Muscle of leg (tissue), 16 donors: ENCODE measurements at places on chromosomes 7 and 10. TPM values are rescaled to one million over a fixed set of nuclear protein-coding genes. Genes with fewer than 3 reads are reported as not detected.
A peak's percentile ranks its signal among the peaks of the same experiment; 100 is the strongest.

DNA sequence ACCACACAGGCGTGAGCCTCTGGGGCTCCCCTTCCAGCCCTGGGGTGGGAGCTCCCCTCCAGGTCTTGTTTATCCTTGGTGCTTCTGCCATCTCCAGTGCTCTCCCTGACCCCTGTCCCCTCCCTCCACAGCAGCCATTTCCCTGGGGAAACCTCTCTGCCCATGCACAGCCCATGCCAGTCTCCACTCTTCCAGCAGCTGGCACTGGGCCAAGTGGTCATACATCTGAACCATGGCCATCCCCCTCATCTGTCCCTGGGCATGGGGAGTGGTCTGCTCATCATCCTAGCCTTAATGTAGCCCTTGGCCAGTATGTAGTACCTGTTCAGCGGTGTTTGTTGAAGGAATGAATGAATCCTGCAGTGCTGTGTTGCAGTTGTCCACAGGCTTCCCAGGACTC, 172.4 kb upstream of the ZNF32 start:
- H3K4me3 ChIP-seq = no peak overlapping the region
- DNase-seq = no peak
- H3K27ac ChIP-seq = no peak overlapping the region
- no peaks in the 10 kb centered on the region for H3K27me3 ChIP-seq
- peaks cover 19% of the 10 kb centered on the region for H3K4me1 ChIP-seq
- H3K36me3 ChIP-seq = no peaks in the 10 kb centered on the region

Gene KLF14
- 0.98 TPM for total RNA-seq

Gene CSGALNACT2
- total RNA-seq = 16.2 TPM

DNA sequence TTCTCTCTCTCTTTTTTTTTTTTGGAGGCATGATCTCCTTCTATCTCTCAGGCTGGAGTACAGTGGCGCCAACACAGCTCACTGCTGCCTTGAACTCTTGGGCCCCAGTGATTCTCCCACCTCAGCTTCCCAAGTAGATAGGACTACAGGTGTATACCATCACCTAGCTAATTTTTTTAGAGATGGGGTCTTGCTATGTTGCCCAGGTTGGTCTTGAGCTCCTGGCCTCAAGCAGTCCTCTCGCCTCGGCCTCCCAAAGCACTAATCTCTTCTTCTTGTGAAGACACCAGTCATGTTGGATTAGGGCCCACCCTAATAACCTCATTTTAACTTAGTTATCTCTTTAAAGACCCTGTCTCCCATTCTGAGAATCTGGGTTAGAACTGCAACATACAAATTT, 45.6 kb downstream of the LRMDA start:
- H3K36me3 ChIP-seq = no peaks in the 10 kb centered on the region
- no peaks in the 10 kb centered on the region for H3K4me1 ChIP-seq
- no peaks in the 10 kb centered on the region for H3K27me3 ChIP-seq
- H3K27ac ChIP-seq = no peak overlapping the region

Gene SPDYE9
- 0.04 TPM for total RNA-seq

Gene WDR91
- 9.9 TPM for total RNA-seq

DNA sequence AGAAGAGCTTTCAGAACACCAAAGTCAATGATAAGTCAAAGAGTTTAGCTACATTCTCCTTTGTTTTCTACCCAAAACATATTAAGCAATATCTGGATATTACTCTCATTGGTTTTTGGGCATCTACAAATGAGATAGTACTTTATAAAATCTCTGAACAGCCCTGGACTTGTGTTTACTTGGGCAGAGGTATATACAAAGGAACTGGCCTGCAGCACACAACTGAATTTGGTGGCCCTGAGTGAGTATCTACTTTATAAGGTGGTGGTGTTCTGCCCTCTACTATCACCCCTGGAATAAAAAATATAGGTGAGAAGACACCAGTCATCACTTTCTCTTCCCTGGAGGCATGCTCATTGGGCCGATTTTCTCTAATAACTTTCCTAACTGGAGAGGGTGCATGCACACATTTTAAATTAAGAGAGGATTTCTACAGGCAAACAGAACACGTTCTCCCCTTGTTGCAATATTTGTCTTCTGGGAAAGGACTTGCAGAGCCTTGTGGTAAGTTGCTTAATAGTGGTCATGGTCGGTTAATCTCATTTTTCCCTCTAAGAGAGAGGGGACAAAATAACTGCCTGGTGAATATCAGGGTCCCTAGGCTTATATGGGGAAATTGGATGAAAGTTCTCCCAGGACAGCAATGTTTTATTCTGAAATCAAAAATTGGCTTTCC, 41.1 kb downstream of the OTUD1 start:
- no peaks in the 10 kb centered on the region for H3K36me3 ChIP-seq
- DNase-seq = no peak
- no peak overlapping the region for H3K27ac ChIP-seq
- H3K27me3 ChIP-seq = no peaks in the 10 kb centered on the region
- no peak overlapping the region for H3K4me3 ChIP-seq

- no peaks in the 10 kb centered on the region for H3K27me3 ChIP-seq
- DNase-seq = no peak
- H3K27ac ChIP-seq = no peak overlapping the region
- H3K36me3 ChIP-seq = no peaks in the 10 kb centered on the region
Measured at GRCh38 chr10:119284679-119285096, 77.3 kb downstream of the GRK5 start.

Gene CXCL12
- total RNA-seq = 126 TPM

- H3K4me3 ChIP-seq = no peak overlapping the region
- DNase-seq = peak; percentile 75
- H3K4me1 ChIP-seq = no peaks in the 10 kb centered on the region
- H3K27ac ChIP-seq = no peak overlapping the region
- no peaks in the 10 kb centered on the region for H3K36me3 ChIP-seq
Measured at GRCh38 chr7:15737601-15738000, 51.1 kb upstream of the MEOX2 start.

Gene CYP3A5
- 0.93 TPM for total RNA-seq

- H3K27ac ChIP-seq = no peak overlapping the region
- H3K4me3 ChIP-seq = no peak overlapping the region
- no peaks in the 10 kb centered on the region for H3K27me3 ChIP-seq
- no peaks in the 10 kb centered on the region for H3K36me3 ChIP-seq
- no peak for DNase-seq
Measured at GRCh38 chr10:77602231-77602912, 35.2 kb downstream of the KCNMA1 start.

GRCh38 chr10:26199841-26200240, 16.7 kb upstream of the GAD2 start:
- no peak overlapping the region for H3K4me3 ChIP-seq
- no peaks in the 10 kb centered on the region for H3K36me3 ChIP-seq
- H3K27ac ChIP-seq = no peak overlapping the region
- H3K27me3 ChIP-seq = no peaks in the 10 kb centered on the region
- H3K4me1 ChIP-seq = no peaks in the 10 kb centered on the region
- DNase-seq = no peak

Gene NPC1L1
- not detected for total RNA-seq

GRCh38 chr7:134613623-134614347, 32.9 kb upstream of the BPGM start:
- no peaks in the 10 kb centered on the region for H3K27me3 ChIP-seq
- DNase-seq = peak; percentile 55
- no peak overlapping the region for H3K27ac ChIP-seq

DNA sequence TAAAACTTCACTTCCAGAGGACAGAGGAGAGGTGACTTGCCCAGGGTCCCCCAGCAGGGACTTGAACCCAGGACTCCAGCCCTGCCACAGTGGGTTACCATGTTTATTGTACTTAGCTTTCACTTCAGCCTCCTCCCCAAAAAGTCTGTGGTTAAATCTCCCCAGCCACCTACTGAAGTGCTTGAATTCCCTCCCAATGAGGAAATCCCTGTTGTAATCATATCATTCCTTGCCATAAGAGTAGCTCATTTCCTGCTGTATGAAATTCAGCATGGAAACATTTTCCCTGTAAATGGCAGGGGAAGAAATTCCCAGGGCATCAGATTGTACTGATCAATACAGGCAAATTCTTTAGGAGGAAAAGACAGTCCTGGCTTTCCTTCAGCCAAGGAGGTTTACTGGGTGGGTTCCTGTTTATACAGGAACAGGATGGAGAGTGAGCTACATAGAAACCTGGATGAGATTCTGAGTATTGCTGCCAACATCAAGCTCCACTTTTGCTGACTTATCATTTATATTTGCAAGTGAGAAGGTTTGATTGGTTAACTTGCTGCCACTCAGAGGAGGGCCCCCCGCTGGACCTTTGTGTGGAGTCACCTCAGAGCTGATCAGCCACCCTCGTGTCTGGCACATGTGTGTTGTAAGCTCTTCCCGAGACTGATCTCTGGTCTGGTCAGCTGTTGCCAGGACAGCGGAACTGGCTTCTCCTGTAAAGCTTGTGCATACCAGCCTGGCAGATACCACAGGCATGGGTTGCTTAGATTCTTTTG, 16.4 kb upstream of the PDZD8 start:
- H3K4me1 ChIP-seq = no peaks in the 10 kb centered on the region
- no peak overlapping the region for H3K27ac ChIP-seq

DNA sequence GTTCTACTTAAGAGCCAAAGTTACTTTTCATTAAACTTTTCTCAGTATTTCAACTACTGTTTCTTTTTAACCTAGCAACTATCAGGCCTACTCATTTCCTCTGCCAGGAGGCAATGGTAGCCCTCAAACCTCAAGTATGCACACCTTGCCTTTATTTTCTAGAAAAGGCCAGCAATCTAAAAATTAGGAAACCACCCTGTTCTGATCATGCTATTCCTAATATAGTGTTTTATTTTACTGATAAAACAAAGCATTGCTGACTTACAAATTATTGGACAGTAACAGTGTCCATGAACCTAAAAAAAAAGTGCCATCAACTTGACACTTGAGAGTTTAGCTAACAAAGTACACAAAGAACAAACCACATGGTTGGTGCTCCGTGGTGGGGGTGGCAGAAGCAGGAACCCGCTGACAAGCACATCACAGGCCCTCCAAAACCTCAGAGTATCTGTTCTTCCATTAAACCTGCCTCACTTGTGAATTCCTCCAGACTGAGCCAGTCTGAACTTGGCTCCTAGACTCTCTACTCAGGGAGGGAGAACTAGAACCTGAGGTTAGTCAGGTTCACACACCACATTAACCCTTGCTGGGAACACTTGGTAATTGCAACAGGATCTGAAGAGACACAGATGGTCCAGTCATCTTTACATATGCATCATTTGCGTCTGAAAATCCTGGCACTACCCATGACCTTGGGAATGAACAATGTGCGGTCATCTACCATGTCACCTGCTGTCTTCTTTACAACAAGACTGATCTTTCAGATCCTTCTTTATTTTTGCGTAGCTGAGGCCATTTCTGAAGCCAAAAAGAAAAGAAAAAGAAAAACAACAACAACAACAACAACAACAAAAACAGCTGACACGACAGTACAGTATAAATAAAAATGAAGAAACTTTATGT, 31.9 kb downstream of the PIP4K2A start:
- H3K27me3 ChIP-seq = no peaks in the 10 kb centered on the region
- DNase-seq = no peak
- H3K27ac ChIP-seq = no peak overlapping the region
- H3K4me3 ChIP-seq = no peak overlapping the region
- peaks cover 2% of the 10 kb centered on the region for H3K36me3 ChIP-seq

Gene CTNNA3
- total RNA-seq = 18.8 TPM

Gene A1CF
- not detected for total RNA-seq

GRCh38 chr10:119516381-119517234, 25.9 kb downstream of the RGS10 start:
- no peak overlapping the region for H3K4me3 ChIP-seq
- peaks cover 25% of the 10 kb centered on the region for H3K36me3 ChIP-seq
- DNase-seq = peak; percentile 64
- H3K27ac ChIP-seq = peak overlapping the region; percentile 68
- H3K4me1 ChIP-seq = peaks cover 28% of the 10 kb centered on the region

GRCh38 chr10:44982496-44982895, 3.9 kb upstream of the DEPP1 start:
- H3K27me3 ChIP-seq = no peaks in the 10 kb centered on the region
- peaks cover 58% of the 10 kb centered on the region for H3K4me1 ChIP-seq
- peaks cover 40% of the 10 kb centered on the region for H3K36me3 ChIP-seq
- DNase-seq = no peak
- H3K4me3 ChIP-seq = no peak overlapping the region

GRCh38 chr10:77541247-77541646, 96.4 kb downstream of the KCNMA1 start:
- peaks cover 16% of the 10 kb centered on the region for H3K4me1 ChIP-seq
- H3K27me3 ChIP-seq = no peaks in the 10 kb centered on the region
- no peaks in the 10 kb centered on the region for H3K36me3 ChIP-seq
- H3K27ac ChIP-seq = no peak overlapping the region

Gene CALHM3
- total RNA-seq = not detected

DNA sequence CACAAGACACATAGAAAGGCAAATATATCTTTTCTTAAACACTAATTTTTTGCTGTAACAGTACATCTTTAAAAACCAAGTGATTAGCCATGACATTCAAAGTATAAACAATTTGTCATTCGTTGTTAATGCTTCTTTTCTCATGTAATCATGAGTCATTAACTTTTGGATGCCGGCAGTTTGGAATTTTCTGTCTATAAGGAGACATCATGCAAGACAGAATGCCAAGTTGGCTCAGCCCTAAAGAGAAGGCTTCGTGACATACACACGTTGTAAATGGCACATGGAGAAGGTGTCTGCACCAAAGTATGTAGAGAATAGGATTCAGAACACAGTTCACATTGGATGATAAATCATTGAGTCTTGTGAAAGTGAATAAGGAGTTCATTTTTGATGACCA, 35.9 kb downstream of the CCDC3 start:
- H3K27ac ChIP-seq = no peak overlapping the region
- H3K4me3 ChIP-seq = no peak overlapping the region
- H3K27me3 ChIP-seq = no peaks in the 10 kb centered on the region

Gene GIMAP5
- total RNA-seq = 11.6 TPM

GRCh38 chr10:72173262-72173618, 42.6 kb upstream of the ANAPC16 start:
- H3K27me3 ChIP-seq = no peaks in the 10 kb centered on the region
- H3K36me3 ChIP-seq = peaks cover 4% of the 10 kb centered on the region
- H3K27ac ChIP-seq = no peak overlapping the region
- no peak for DNase-seq

DNA sequence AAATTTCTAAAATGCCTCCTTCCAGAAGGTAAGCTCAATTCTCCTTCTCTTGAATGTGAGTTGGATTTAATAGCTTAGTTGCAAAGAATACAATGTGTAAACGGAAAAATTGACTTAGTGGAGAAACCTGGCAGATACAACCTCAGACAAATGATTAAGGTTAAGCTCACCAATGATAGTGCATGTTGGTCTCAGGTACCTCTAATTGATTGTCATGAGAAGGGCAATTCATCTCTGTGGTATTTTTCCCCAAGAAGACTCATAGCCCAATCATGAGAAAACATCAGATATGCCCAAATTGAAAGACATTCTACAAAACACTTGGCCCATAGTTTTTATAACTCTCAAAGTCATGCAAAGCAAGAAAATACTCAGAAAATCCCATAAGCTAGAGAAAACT, 36.2 kb upstream of the TMEM106B start:
- no peak overlapping the region for H3K4me3 ChIP-seq
- no peak overlapping the region for H3K27ac ChIP-seq
- no peaks in the 10 kb centered on the region for H3K4me1 ChIP-seq
- no peak for DNase-seq
- no peaks in the 10 kb centered on the region for H3K27me3 ChIP-seq
- no peaks in the 10 kb centered on the region for H3K36me3 ChIP-seq

Gene DLG5
- total RNA-seq = 12.9 TPM

GRCh38 chr10:63919575-63920279, 398.5 kb downstream of the REEP3 start:
- no peak overlapping the region for H3K4me3 ChIP-seq
- H3K4me1 ChIP-seq = no peaks in the 10 kb centered on the region
- no peak overlapping the region for H3K27ac ChIP-seq
- DNase-seq = peak; percentile 40
- H3K36me3 ChIP-seq = no peaks in the 10 kb centered on the region
